Naive thymus-derived CD4-positive, alpha-beta T cell (primary cell): ENCODE measurements at places on chromosomes 12 and 14.

DNA sequence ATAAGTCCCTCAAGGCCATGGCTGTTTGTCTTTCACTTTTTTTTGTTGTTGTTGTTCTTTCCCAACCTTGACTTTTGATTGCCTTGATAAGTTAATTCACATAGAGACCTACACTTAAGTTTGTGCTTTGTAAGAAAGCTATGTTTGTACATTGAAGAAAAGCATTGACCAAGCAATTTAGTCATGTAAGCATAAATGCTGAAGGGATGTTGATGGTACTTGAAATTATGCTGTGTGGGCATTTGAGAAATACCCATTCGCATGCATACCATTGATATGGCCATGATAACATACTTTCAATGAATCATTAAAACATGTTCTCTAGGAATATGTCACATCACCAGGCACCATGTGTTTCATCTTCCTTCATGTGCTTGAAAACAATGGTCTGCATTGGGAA is 803.7 kb upstream of the TMEM132C start:
- no peaks in the 10 kb centered on the region for H3K36me3 ChIP-seq
- no peak for DNase-seq
- H3K27ac ChIP-seq: no peak overlapping the region
- no peak overlapping the region for H3K4me3 ChIP-seq
- no peaks in the 10 kb centered on the region for H3K27me3 ChIP-seq

GRCh38 chr12:130646716-130647370 is 69.3 kb downstream of the RIMBP2 start:
- no peak overlapping the region for H3K4me3 ChIP-seq
- no peaks in the 10 kb centered on the region for H3K27me3 ChIP-seq
- H3K27ac ChIP-seq: no peak overlapping the region
- H3K36me3 ChIP-seq: no peaks in the 10 kb centered on the region
- DNase-seq: no peak
- no peaks in the 10 kb centered on the region for H3K4me1 ChIP-seq

- no peaks in the 10 kb centered on the region for H3K36me3 ChIP-seq
- no peaks in the 10 kb centered on the region for H3K4me1 ChIP-seq
- no peak overlapping the region for H3K4me3 ChIP-seq
- no peaks in the 10 kb centered on the region for H3K27me3 ChIP-seq
Measured at GRCh38 chr12:110270125-110270962, 10.7 kb upstream of the ATP2A2 start.

- DNase-seq: no peak
- H3K36me3 ChIP-seq: no peaks in the 10 kb centered on the region
- peak overlapping the region; percentile 27 for H3K4me3 ChIP-seq
- H3K27ac ChIP-seq: no peak overlapping the region
Measured at GRCh38 chr12:122067548-122067947, 11.0 kb upstream of the MLXIP start.

DNA sequence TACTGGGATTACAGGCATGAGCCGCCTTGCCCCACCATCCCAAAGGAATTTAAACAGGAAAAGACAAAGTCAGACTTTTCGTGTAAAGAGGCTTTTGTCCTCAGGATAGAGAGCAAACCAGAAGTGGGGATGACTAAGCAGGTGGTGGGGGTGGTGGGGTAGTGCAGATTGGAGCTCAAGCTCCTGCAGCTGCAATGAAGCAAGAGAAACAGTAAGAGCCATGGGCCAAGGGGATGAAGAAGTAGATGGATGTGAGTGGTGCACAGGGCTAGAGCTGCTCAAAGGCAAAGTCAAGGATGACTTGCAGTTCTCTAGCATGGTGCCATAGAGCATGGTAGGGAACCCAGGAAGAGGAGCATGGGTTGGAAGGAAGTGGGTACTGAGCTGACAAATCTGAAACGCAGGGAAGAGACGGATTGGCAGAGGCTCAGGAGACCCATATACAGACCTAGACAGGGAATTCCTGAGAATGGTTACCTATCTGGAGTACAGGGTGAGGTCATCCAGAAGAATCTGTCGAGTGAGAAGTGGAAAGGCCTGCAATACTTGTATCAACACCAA is 11.4 kb upstream of the RNF34 start:
- H3K27me3 ChIP-seq: no peaks in the 10 kb centered on the region
- H3K27ac ChIP-seq: no peak overlapping the region
- H3K4me3 ChIP-seq: no peak overlapping the region
- no peaks in the 10 kb centered on the region for H3K36me3 ChIP-seq
- DNase-seq: no peak

- DNase-seq: no peak
- H3K27me3 ChIP-seq: no peaks in the 10 kb centered on the region
- H3K4me1 ChIP-seq: peaks cover 11% of the 10 kb centered on the region
Measured at GRCh38 chr12:53190108-53190729, 9.5 kb upstream of the CSAD start.

DNA sequence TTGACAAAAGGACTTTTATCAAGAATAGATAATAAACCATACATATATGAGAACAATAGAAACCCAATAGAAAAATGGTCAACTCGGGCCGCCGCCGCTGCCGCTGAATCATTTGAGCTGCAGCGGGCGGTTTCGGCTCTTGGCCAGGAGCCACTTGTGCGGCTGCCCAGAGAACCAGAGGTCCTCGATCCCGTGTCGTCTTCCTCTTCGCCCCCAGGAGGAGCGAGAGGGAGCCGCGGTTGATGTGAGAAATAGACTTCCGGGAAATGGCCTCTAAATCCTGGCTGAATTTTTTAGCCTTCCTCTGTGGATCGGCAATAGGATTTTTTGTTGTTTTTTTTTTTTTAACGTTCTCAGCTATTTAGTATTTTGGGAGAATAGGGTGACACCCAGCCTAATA is 44.8 kb downstream of the CPSF6 start:
- no peak overlapping the region for H3K27ac ChIP-seq
- no peaks in the 10 kb centered on the region for H3K27me3 ChIP-seq
- H3K4me3 ChIP-seq: peak overlapping the region; percentile 37
- peaks cover 3% of the 10 kb centered on the region for H3K4me1 ChIP-seq
- no peaks in the 10 kb centered on the region for H3K36me3 ChIP-seq
- no peak for DNase-seq
